ENCODE measurements at places on chromosomes 2 and 18.

DNA sequence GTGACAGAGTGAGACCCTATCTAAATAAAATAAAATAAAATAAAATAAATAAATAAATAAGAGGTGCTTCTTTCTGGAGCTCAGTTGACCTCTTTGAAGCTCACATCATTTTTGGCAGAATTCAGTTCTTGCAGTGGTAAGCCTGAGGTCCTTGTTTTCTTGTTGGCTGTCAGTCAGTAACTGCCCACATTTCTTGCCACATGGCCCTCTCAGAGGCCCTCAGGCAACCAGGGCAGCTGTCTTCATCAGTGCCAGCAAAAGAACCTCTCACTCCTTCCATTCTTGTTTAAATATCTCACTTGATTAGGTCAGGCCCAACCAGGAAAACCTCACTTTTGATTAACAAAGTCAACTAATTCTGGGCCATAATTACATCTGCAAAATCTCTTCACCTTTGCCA lies 53.2 kb downstream of the RAPGEF4 start:
- no peak for DNase-seq

GRCh38 chr2:79950526-79950925 lies 354.0 kb downstream of the LRRTM1 start:
- DNase-seq = no peak

DNA sequence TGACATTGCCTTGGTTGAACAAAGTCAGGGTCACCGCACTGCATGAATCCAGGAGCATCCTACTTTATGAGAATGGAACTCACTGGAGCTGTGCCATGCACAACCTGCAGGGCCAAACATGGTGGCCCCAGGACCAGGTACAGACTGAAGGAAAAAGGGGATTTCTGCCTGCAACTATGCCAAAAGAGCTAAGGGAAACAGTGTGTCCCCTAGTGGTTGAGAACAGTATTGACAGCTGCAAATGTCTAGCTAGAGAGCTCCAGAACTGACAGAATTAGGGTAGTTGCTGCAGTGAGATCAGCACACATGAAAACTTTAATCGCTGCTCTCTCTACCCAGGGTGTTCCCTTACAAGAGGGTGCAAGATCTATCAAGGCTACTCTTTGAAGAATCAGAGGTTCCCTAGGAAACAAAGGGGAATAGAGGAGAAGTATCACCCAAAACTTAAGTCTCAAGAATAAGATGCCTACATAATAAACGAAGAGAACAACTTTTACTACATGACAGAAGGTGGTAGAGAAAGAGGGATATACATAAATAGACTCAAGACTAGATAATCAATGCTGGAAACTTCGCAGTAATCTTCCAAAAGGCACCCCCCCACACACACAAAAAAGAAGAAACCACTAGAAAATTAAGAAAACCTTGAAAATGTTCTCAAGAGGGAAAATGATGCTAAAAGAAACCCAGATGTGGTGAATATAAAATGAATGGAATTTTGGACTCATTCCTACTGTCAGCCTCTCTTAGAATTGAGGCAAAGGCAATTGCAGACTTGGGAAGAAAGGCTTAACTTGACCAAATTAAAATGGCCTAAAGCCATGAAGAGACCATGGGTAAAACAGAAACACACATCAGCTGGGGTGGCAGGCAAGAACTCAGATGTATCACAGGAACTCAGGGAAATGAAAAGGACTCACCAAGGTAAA lies 43.6 kb upstream of the IHH start:
- no peak for DNase-seq

GRCh38 chr2:72112401-72112800 lies 35.3 kb downstream of the CYP26B1 start:
- DNase-seq = no peak

- DNase-seq = no peak
These were observed 125.2 kb upstream of the GAREM1 start for GRCh38 chr18:32595832-32596231.

GRCh38 chr2:197431858-197432257 lies 3.0 kb downstream of the SF3B1 start:
- DNase-seq = no peak

GRCh38 chr2:199147216-199147615 lies 310.5 kb downstream of the SATB2 start:
- DNase-seq = no peak

DNA sequence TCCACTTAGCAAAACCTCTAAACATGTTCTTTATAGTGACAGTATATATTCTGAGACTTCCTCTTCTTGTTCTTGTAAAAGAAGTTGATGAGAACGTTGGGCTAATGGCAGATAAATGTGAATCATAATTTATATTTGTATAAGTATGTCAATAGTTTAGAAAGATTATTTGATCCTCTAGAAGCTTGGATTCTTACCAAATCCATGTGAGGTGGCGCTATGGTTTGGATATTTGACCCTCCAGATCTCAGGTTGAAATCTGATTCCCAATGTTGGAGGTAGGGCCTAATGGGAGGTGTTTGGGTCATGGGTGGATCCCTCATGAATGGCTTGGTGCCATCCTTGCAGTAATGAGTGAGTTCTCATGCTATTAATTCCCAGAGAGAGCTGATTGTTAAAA lies 29.8 kb upstream of the SCN1A start:
- no peak for DNase-seq

DNA sequence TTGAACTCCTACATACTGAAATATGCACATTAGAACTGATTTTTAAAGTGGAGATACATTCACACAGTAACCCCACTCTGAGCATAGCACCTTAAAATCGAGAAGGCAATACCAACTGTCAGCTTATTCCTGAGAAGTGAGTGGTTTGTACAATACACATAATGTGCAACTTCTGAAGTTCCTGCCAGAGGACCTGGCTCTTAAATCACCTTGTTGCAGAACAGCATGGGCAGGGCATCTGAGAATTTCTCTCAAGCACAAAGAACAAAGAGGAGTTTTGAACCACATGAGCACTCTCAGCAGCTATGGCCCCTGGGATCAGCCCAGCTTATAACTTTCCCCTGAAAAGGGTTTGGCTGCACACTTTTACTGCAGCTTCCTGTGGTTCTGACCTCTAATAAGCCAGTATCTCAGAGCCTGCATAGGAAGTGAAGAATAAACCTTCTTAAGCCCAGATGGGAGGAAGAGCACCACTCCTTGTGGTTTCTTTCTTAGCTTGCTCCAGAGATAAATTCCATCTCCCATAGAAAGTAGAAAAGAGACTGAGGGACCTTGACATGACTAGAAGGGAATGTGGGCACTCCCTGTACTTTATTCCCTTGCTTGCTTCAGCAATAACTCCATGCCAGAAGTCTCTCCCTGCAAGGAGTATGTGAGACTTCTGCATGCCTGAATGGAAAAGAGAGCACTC lies 862.3 kb downstream of the SUCLG1 start:
- no peak for DNase-seq

DNA sequence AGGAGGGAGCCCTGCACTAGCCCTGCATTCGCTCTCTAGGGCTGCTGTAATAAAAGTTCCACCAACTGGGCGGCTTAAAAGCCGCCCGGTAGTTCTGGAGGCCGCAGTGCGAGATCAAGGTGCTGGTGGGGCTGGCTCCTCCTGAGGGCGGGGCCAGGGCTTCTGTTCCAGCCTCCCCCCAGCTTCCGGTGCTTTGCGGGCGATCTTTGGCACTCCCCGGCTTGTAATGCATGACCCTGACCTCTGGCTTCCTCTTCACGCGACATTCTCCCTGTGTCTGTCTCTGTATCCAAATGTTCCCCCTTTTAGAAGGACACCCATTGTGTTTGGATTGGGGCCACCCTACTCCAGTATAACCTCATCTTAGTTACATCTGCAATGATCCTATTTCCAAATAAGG lies 84.5 kb downstream of the ZCCHC2 start:
- no peak for DNase-seq

Data from stimulated activated CD4-positive, alpha-beta T cell treated with anti-CD3 and anti-CD28 coated beads, Interleukin-15, amount 100 ng/mL, for 1 hour (primary cell).